SK-N-SH (cell line): ENCODE measurements at places on chromosomes 12 and 14.

GRCh38 chr14:50677527-50678063, 9.5 kb upstream of the SAV1 start:
- DNase-seq, result no peak

DNA sequence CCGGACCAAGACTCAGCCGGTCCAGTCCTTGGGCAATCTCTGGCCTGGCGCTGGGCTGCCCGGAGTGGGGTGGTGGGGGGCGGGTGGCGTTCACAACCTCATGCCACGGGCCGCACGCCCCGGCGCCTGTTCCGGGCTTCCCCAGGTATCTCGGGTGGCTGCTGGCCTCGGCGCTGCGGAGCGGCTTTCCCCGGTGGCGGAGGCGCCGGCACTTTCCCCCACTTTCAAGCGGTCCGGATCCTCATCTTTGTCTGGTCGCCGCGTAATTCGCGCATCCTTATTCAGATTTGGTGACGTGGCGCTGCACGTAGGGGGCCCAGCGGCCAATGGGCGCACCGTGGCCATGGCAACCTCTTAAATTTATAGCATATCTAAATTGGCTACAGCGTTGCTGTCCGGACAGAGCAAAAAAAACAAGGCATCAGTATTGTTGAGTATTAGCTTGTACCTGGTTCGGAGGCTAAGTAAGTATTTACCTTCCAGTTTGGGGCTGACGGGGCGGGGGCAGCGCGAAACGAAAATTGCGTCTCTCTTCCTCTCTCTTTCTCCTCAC, at the start of gene LHX5:
LHX5 (minus strand) TSS at position 253 of the 553 bp plus-strand sequence. CDS start 373 bp downstream, outside the sequence.
- peak; percentile 44 for DNase-seq

DNA sequence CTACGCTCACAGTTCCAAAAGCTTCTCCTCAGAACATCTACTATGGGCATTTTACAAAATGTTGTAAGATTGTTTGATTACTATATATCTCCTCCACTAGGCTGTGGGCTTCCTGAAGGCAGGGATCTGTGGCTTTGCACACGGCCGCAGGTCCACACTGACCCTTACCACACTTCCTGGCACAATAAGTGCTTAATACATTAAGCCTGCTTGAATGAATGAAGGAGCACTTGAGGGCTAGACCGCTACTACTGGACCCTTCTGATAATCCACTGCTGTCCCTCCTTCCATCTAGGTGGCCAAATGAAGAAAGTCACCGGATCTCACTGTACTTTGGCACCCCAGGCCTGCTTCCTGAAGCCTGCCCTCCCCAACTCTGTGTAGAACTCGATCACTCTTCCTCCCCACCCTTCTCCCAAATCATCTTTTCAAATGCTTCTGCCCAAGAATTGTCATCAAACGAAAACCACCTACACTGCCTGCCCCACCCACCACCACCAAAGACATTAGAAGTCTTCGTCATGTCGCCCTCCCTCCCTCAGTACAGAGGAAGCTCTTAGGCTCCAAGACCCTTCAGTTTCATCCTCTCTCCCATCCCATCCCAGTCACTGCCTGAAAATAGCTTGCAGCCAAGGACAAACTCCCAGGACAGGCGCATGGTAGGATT, 596 bp upstream of the ZBTB39 start:
- no peak for DNase-seq

DNA sequence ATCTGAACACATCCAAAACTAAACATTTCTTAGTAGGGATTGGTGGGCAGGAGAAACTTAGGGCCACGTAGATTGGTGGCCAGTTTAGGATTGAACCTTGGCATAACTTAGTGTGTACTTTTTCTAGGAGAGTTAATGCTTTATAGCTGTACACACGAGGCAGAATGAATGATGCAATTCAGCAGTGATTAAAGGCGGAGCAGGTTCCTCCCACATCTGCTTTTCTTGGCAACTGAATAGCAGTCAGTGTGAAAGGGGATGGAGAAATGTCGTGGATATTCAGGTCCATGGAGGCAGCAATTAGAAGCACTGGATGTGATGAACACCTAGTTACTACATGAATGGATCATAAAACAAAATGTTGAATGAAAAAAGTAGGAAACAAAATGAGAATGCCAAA, 493.8 kb downstream of the FUT8 start:
- DNase-seq, result no peak

DNA sequence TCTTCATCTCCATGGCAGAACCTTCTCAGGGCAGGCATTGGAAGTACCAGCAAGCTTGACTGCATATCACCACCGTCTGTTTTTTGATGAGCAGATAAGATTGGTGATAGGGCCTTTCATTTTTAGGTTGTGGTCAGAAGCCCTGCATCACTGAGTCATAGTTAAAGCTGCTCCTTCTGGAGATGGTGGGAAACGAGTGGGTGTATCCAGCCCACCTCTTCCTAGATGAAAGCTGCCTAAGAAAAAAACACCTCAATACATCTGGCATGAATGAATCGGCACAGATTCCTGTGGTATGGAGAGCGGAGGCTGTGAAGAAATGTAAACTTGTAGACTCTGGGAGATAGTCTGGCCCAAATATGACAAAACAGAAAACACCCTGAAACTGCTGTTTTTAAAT, 248.7 kb upstream of the EGLN3 start:
- DNase-seq, result no peak

- DNase-seq, result no peak
Measured at GRCh38 chr12:122984612-122985337, 4.3 kb downstream of the ARL6IP4 start.

DNA sequence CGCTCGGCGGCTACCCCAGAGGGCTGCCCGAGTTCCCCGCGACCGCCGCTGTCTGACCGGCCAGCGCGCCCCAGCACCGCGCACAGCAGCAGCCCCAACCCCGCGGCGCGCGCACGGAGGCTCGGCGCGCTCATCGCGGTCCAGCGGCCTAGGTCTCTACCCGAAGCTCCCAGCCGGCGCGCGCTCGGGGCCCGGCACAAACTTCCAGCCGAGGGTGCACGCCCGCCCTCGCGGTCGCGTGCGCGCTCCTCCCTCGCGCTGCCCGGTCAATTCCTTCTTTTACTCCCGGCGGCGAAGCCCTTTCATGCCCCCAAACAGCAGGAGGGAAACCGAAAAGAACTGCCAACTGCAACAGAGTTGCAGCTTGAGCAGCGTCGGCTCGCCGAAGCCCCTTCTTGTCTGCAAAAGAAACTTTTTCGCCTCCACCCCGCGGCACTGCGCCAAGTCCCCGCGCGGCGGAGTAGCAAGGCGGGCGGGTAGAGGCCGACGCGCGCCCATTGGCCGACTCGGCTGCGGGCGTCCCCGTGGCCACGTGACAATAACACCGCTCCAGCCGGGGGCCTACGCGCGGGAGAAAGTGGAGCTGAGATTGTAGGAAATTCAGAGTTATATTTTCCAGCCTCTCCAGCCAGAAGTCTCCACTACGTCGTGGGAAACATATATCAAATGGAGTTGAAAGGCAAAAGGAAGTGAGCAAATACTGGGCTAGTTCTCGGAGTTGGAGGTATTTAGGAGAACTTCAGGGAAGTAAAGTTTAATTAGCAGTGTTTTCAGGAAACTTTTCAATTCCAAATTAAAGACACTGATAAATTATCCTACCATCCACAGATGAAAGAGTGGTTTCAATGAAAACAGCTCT, at the start of gene LRIG3:
LRIG3 (minus strand) TSS at position 403 of the 859 bp plus-strand sequence; CDS start at position 134, 269 bp downstream.
- DNase-seq, result peak; percentile 65

DNA sequence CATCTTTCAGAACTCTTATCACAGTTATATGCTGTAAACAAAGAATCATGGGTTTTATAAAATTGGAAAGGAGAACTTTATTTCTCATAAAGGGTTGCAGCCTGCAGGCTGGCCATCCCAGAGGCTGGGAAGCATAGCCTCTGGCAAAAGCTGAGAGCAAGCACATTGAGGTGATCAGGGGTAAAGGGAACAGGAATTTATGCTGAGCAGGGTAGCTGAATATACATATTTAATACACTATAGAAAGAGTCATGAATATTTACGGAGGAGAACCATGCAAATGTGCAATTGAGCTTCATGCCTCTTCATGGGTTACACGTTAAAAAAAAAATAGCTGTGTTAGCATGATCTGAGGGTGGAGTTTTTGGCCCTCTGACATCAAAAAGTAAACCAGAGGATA, 653.3 kb downstream of the NRXN3 start:
- DNase-seq, result no peak

DNA sequence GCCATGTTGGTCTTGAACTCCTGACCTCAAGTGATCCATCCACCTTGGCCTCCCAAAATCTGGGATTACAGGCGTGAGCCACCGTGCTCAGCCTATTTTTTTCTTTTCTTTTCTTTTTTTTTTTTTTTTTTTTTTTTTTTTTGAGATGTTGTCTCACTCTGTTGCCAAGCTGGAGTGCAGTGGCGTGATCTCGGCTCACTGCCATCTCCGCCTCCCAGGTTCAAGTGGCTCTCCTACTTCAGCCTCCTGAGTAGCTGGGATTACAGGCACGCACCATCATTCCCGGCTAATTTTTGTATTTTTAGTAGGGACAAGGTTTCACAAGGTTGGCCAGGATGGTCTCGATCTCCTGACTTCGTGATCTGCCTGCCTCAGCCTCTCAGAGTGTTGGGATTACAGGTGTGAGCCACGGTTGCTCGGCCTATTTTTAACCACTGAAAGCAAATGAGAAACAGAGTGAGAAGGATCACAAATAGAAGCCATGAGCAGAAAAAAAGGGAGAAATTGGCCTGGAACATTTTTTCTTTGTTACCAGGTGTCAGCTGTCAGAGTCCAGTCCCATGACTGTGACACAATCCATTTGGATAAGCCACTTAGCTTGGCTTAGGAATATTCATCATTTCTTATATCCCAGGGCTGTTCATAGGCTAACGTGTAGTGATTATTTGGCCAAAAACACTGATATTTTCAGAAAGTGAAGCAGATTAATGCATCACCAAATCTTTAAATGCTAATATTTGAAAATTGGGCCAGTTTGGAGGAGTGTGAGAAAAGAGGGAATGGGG, 7.9 kb upstream of the NFKBIA start:
- DNase-seq, result no peak

DNA sequence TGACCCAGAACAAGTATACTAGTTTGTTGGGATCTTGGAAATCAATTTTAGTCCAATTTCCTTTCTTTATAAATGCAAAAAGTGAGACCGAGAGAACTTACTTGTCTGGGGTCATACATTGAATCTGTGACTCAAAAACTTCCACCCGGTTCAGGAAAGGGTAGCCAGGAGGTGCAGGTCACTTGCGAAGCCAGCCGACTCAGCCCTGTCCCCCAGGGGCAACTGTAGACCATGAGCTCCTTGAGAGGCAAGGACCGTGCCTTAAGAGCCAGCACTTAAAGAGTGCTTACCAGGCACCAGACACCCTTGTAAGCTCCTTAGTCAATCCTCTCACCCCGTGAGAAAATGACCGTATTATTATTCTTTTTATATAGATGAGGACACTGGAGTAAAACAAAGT, 505 bp upstream of the BCDIN3D start:
- DNase-seq, result no peak

GRCh38 chr14:99230208-99231151, 41.5 kb downstream of the BCL11B start:
- no peak for DNase-seq

GRCh38 chr14:70642303-70643235, 853 bp downstream of the TTC9 start:
- peak; percentile 77 for DNase-seq

DNA sequence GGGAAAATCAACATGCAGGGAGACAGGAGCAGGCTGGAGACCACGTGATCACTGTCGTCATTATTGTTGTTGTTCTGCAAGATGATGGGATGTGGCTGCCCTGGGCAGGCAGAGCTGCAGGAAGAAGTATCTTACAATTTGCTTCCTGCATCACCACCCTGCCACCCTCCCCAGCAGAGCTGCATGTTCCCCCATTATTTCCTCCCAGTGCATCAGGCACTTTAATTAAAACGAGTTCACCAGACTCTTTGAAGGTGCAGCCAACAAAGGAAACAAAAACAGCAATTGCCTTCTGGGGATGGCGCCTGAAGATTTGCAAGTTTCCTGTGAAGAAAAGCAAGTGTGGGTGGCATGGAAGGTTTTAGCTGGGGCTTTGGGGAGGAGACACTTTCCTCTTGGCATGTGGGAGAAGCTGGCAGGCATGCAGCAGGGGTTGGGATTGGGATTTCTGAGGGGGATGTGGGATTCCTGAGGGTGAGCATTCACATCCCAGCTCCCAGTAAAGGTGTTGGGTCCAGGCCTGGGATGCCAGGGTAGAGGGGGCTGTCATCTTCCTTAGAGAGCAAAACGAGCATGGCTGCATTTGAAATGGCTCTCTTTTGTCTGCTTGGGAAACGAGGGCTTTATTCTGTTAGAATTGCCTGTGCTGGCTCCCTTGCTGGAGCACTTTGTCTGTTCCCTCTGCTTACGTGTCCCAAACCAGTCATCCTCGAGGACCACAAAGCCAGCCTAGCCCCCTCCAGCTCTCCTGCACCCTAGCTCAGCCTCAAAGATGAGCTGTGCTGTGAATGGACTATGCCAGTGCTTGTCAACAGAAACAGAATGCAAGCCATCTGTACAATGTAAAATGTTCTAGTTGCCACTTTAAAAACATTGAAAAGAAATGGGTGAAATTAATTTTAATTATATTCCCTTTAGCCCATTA, 11.5 kb upstream of the C14orf132 start:
- no peak for DNase-seq

- peak; percentile 19 for DNase-seq
Measured at GRCh38 chr14:91996948-91997371, 42.9 kb downstream of the TRIP11 start.

DNA sequence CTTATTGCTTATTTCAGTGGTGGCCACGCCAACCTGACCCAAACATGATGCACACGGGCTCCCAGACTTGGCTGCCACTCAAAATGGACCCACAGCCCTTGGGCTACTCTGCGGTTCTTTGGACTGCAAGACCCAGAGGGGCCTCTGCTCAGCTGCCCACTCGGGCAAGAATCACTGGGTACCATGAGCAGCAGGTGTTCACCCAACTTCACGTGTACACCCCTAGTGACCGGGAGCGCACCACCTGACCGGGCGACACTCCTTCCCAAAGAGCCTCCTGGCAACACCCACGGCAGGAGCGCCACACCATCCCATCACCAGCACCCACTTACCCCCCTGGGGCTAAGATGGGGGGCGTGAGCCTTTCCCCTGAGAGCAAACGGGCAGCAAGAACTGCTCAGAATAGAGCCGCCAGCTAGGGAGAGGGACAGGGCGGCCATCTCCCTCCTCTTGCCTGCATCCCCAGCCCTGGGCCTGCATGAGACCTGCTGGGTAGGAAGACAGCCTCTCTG, 32.0 kb downstream of the CCNK start:
- DNase-seq, result no peak

DNA sequence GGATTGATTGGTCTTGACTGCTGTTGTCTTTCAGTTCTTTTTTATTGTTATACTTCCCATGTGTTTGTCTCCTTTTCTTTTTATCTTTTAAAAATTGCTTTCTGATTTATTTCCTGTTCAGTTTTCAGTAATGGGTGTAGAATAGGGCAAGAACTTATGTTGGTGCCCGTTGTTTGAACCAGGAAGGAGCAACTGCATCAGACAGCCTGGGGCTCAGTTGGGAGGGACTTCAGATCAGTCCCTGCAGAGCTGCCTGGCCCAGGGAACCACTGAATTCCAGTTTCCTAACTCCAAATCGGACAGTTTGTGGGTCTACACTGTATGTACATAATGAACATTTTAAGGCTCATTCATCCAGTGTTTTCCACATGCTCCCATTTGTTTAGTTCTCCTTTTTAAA, 64.9 kb downstream of the FBXO34 start:
- DNase-seq, result no peak
